ENCODE measurements at places on chromosomes 5 and 9. TPM values are rescaled to one million over a fixed set of nuclear protein-coding genes. Genes with fewer than 3 reads are reported as not detected.

GRCh38 chr5:10578293-10578665, 14.4 kb downstream of the ANKRD33B start:
- DNase-seq: no peak

DNA sequence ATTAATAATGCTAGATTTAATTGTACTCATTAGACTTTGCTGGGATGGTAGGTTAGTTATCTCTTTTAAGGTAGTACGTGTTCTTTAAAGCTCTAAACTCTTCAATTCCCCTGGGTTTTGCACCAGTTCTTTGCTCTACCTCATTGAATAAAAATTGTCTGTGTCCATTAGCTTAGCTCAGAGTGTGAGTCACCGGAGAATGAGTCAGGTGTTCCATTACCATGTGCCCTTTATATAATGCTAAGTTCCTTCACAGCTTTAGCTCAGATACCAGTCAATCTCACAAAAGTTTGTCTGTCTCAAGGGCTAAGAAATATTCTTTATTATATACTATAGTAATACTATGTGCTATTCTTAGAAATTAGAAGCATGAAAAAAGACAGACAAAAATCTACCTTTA, 339.4 kb downstream of the PRELID2 start:
- no peak for DNase-seq

GRCh38 chr5:25027061-25027460, 382.3 kb upstream of the CDH10 start:
- DNase-seq: no peak

- DNase-seq: no peak
Observed at GRCh38 chr5:33696411-33696810, 195.4 kb downstream of the ADAMTS12 start.

- no peak for DNase-seq
Observed at GRCh38 chr5:118185018-118185417, 803.3 kb downstream of the DTWD2 start.

DNA sequence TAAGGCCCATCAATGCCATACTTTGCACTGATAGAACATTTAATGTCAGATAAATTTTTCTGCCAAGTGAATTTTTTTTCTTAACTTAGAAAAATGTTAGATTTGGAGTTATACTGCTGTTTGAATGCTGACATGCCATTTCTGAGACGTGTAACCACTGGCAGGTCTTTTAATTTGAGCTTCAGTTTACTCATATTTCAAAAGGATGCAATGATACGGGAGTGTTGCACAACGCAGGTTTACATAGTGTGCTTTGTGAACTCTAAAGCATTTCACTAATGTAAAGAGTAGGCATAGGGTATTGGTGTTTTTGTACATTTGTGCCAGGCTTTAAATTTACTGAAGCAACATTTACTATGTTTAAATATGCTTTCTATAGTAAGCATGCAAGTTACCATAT, 4.2 kb downstream of the ZBTB43 start:
- DNase-seq: no peak

DNA sequence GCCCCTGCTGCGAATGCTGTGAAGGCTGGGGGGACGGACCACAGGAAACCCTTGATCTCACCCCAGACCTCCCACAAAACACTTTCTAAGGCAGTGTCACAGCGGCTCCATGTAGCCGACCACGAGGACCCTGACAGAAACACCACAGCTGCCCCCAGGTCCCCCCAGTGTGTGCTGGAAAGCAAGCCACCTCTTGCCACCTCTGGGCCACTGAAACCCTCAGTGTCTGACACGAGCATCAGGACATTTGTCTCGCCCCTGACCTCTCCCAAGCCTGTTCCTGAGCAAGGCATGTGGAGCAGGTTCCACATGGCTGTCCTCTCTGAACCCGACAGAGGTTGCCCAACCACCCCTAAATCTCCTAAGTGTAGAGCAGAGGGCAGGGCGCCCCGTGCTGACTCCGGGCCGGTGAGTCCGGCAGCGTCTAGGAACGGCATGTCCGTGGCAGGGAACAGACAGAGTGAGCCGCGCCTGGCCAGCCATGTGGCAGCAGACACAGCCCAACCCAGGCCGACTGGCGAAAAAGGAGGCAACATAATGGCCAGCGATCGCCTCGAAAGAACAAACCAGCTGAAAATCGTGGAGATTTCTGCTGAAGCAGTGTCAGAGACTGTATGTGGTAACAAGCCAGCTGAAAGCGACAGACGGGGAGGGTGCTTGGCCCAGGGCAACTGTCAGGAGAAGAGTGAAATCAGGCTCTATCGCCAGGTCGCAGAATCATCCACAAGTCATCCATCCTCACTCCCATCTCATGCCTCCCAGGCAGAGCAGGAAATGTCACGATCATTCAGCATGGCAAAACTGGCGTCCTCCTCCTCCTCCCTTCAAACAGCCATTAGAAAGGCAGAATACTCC, 84.7 kb downstream of the GOLPH3 start:
- no peak for DNase-seq

HAND1 gene
- total RNA-seq: not detected

ELOVL7 gene
- 32.1 TPM for total RNA-seq

Measured in sciatic nerve (tissue), 2 donors.